ENCODE measurements at places on chromosomes 12 and 14.

- no peak for DNase-seq
Observed at GRCh38 chr12:65470256-65470655, 191.8 kb downstream of the MSRB3 start.

DNA sequence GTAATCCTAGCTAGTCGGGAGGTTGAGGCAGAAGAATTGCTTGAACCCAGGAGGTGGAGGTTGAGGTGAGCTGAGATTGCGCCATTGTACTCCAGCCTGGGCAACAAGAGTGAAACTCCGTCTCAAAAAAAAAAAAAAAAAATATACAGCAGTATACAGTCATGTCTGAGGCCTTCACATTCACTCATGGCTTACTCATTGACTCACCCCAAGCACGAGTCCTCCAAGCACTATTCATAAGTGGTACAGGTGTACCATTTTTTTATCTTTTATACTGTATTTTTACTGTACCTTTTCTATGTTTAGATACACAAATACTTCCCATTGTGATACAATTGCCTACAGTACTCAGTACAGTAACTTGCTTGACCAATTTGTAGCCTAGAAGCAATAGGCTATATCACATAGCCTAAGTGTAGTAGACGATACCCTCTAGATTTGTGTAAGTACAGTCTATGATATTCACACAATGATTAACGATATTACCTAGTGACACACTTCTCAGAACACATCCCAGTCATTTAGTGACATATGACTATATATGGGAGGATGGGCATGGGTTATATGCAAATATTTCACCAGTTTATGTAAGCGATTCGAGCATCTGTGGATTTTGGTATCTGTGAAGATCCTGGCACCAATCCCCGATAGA, 12.2 kb downstream of the LLPH start:
- DNase-seq: no peak

DNA sequence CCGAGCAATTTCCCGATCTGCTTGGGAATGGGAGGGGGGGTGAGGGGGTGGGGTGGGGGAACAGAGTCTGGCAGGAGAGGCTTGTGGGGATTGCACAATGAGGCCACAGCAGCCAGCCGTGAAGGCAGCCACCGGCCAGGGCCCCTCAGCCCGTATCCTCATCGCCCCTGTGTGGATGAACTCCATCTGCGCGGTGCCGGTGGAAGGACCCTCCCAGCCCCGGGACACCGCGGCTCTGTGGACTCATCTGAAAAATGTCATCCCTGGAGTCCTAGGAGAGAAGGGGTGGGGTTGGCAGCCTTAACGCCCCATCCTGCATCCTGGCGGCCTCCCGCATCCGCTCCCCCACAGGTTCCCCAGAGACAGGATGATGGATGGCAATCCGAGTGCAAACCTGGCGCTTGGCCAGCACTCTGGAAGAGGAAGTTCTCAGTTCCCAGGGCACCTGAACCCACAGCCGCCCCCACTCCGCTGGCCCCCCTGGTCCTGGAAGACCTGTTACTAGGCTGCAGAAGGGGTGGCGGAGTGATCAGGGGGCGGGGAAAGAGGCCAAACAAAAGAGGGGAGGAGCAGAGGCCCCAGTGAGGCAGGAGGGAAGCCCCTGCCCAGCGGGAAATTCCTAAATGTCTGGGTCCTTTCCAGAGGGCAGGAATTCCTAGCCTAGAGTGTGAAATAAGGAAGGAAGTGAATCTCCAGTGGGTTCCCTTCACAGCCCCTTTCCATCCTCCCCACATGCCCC, 1.2 kb upstream of the TNFAIP2 start:
- no peak for DNase-seq

DNA sequence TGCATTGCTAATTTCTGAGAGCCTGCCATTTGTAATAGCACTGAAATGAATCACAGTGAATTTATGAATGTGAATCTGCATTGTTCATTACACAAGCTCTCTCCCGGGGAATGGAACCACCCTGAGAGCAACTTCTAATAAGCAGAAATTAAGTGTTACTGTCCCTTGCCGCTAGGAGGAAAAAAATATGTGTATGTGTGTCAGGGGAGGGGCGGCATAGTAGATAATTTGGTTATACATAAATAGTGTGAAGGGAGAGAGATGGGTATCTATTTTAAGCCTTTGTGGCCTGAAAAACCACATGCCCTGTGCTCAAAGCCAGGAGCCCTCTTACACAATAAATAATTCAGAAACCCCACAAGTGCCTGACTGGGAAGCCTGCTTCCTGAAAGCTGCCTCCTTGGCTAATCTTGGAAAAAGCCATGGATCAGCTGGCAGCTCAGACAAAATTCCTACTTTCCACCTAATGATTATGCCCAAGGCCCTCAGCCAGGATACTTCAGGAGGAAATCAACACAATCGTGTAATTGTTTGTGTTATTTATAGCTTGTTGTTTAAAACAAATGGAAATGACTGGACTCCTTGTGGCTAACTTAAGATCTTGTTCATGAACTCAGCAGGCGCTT, 366.2 kb upstream of the KITLG start:
- DNase-seq: no peak

DNA sequence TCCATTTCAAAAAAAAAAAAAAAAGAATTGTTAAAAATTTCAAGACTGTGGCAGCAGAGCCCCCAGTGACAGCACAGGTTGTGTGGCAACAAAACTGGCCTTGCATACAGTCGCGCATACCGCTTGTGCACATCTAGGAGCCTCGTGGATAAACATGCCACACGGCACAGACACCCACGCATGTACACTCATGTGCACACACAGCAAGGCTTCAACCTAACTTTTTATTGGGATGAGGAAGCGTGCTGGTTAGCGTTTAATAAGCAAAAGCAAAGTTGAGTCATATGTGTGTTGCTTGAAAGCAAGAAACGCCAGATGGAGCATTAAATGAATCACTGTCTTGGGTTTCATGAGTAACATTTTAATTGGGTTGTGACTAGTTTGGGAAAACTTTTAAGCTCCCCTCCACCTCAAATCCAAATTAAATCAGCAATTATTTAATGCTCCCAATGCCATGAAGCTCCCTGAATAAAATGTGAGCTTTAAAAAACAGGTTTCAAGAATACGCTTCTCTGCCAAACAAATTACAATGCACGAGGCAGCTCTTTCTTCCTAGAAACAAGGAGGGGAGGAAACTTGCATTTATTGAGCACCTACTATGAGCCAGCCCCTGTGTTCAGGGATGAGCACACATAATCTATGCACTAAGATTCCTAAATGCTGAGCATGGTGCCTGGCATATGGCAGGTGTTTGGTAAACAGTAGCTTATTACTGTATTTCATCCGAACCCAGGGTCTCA, 35.7 kb upstream of the EML1 start:
- DNase-seq: no peak

DNA sequence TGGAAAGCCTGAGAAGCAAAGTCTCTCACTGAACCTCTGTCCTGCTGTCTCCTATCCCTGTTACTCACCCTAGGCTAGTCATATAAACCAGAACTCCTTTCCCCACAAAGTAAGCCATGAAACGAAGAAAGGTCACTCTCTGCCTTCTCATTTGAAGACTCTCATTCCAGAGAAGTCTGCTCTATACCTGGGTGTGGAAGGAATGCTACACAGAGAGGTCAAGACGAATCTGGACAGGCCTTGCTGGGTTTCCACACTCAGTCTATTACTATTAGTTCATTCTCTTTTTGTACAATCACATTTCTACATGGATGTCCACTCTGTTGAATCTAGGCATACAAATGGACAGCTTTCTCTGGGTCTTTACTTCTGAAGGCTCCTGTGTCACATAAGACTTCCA, 2.4 kb upstream of the AEBP2 start:
- DNase-seq: no peak

GRCh38 chr14:22986508-22987054, 4.2 kb upstream of the AJUBA start:
- peak; percentile 83 for DNase-seq

- DNase-seq: no peak
Observed at GRCh38 chr12:91991399-91992187, 154.1 kb downstream of the BTG1 start.

DNA sequence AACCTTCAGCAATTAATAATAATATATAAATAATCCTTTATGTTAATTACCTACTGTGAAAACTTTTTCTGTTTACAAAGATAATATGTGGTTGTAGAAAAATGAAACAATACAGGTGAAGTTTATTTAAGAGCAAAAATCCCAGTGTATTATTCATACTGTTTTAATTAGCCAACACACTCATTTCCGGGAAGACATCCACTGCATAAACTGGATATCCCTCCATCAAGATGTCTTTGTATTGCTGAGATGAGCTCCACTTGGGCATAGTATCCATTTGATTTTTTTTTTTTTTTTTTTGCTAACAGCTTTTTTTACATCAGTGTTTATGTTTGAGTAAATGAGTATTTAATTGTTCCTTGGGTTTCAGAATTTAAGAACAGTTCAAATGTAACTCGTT, 13.7 kb upstream of the DERA start:
- no peak for DNase-seq

DNA sequence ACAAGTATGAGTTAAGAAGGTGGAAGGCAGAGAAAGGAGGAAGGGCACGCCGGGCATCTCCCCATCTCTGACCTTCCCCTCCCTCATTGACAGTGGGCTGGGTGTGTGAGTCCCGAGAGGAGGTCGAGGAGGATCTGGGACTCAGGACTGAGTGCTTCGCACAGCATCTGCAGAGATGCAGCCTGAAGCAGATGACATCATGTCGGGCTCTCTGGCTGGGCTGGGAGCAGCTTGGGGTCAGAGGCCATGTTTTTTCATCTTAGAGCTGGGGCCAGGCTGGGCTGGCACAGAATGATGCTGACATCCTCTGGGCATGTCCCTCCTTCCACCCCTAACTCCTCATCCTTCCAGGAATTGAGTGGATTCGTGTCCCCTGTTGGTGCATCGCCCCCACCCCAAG, 43.5 kb downstream of the CMKLR1 start:
- no peak for DNase-seq

DNA sequence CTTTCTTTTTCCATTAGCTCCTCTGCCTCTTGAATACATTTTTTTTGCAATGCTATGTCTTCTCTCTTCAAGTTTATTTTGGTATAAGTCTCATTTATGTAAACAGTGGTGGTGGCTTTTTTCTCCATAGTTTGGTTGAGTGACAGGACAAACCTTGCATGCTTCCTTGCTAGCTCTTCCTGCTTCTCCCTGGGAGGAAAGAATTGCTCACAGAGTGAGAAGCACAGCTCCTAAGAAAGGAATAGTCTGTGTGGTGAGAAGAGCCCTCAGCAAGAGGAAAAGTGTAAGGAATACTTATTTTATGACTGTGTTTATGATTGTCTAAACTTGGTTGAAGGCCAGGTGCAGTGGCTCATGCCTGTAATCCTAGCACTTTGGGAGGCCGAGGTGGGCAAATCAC, 11.5 kb downstream of the CCDC175 start:
- DNase-seq: no peak

DNA sequence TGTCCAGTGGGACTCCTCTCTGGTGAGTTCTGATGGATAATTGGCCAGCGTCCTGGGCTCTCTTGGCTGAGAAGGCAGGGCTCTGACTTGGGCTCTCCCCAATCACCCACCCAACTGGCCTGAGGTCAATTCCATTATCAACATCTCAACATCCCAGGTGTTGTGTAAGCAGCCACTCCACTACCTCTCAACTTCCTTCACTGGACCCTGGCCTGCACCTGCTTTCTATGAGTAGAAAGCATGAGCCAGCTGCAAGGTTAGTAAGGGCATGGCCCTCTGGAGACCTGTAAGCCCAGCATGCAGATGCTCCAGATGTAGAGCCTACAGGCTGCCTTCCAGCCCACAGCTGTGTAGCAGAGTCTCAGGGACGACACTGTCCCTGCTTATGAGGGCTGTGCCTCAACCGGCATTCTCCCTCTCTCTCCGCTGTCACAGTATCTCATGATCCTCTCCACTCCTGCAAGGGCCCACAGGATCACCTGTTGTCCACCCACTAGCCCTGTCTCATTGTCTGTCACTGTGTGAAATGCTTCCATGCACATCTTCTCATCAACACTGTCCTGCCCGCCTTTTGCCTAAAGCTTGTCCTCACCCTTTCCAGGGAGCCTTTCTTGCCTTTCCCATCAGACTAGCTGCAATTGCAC, 5.4 kb upstream of the KRT81 start:
- no peak for DNase-seq

- DNase-seq: no peak
Observed at GRCh38 chr12:105622846-105623736, 292.6 kb downstream of the C12orf75 start.

GRCh38 chr14:61940666-61941420, 178.6 kb downstream of the SNAPC1 start:
- DNase-seq: no peak

GRCh38 chr12:51941011-51941581, 10.4 kb upstream of the ACVR1B start:
- no peak for DNase-seq

DNA sequence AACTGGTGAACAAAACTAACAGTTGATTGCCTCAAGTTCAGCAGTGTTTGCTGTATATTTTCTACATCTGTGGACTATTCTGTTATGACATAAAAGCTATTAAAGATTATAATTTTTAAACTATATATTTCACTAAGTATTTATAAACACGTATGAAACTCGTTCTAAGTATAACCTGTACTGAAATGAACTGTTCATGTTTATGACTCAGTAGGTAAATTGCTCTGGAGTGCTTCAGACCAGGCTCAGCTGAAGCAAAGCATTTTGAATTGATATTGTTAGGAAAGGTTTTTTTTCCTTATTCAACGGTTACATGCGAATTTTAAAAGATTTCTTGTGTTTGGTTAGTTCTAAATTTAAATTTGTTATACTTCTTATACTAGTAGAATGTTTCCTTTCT, 151.3 kb downstream of the RAD51B start:
- no peak for DNase-seq

DNA sequence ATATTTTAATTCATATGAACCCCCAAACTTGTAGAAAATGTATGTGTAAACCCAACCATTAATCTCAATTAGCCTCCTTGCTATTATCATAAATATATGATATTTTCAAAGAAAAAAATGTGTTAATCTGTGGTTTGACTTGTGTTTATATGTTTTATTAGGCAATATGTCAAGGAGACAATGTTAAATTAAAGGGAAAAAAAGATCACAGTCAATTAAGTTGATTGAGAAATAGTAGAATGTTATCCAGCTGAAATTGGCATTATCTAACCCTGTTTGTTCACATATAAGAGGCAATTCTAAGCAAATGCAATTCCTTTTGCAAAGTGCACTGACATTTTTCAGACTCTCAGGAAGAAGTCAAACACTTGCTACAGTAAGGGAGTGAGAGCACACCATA, 745.3 kb downstream of the C12orf50 start:
- no peak for DNase-seq

- DNase-seq: no peak
Observed at GRCh38 chr14:22656226-22656625, 12.1 kb upstream of the OR6J1 start.

GRCh38 chr12:64258576-64258975, 36.5 kb upstream of the KICS2 start:
- DNase-seq: no peak

DNA sequence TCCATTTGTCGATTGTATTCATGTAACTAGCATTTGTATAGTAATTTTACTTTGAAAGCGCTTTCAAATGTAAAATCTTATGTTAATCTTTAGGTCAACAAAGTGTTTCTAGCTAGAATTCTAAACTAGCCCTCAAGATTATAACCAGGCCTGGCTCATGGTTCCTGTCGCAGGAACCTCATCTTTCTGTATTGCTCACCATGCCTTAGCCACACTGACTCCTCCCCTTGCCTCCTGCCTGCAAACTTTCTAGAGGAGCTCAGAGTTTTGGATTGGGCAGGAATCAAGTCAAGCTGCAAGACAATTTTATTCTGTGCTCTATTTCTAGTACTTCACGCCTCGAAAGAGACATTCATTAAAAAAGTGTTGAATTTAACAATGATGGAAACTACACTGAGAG, 99.8 kb downstream of the TGFB3 start:
- DNase-seq: no peak
